NCI-H1417 (cell line): ENCODE measurements at places on chromosomes 6 and 20.

- no peak for DNase-seq
These were observed 232.2 kb downstream of the SYNDIG1 start for GRCh38 chr20:24701668-24702067.

- DNase-seq = no peak
These were observed 315.4 kb upstream of the CDYL start for GRCh38 chr6:4460586-4461475.

- no peak for DNase-seq
These were observed 118.0 kb upstream of the FRMD1 start for GRCh38 chr6:168196881-168197635.

DNA sequence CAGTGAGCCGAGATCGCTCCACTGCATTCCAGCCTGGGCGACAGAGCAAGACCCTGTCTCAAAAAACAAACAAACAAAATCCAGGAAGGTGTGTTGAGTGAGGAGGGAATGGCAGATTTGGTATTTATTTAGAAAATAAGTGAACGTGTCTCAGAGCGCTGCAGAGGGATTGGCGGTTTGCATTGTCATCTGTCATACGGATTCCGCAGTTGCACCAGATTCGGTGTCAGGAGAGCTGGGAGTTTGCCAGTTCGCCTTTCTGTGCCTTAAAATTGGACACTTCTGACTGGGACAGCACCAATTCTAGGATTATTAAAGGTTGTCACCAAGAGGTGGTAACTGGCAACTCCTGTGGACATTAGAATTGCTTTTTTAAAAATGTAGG, 912 bp downstream of the SNRNP48 start:
- DNase-seq = no peak

DNA sequence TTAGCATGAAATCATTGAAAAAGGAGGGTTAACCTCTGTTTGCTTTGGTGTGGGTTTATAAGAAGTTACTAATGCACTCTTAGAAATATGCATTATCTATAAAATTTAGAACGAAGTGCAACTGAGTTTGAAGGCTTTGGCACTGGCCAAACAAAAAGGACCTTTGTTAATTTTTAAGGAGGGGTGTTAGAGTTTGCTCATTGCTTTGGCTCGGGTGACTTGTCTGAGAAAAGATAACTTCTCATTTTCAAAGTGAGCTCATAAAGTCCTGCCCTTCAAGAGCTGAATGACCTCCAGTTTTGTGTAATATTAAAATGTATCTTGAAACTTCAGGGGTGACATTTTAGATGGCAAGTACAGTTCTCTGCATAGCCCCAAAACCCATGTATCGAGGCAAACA, 25.9 kb downstream of the NEDD9 start:
- no peak for DNase-seq

- DNase-seq = no peak
These were observed 54.4 kb downstream of the RTN4IP1 start for GRCh38 chr6:106574741-106575458.

DNA sequence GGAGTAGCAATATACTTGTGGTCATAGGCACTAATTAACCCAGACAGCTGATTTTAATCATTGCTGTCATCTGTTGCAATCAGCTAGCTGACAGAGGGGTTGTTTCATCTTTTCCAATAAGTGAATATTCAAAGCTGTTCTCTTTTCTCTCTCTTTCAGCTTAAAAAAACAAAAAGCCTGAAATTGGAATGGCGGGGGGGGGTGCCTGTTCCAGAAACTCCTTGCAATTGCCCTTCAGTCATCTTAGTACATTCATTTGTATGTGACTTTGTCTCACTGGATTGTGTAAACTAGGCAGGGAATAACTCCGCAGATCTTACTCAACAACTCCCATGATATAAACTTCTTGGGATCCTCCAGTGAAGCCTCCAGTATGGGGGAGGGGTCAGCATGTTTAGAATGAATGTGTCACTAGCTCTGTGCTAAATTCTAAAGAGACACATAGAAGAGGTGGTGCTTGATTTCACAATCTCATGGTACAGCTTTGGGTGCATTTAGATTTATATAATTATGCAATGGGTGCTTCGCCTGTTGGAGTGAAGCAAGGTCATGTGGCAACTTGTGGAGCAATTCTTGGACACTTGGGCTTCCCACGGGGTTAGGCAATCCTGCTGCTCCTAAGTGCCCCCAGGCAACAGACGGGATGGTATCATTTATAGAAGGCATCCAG, 40.1 kb downstream of the SLC24A3 start:
- no peak for DNase-seq

DNA sequence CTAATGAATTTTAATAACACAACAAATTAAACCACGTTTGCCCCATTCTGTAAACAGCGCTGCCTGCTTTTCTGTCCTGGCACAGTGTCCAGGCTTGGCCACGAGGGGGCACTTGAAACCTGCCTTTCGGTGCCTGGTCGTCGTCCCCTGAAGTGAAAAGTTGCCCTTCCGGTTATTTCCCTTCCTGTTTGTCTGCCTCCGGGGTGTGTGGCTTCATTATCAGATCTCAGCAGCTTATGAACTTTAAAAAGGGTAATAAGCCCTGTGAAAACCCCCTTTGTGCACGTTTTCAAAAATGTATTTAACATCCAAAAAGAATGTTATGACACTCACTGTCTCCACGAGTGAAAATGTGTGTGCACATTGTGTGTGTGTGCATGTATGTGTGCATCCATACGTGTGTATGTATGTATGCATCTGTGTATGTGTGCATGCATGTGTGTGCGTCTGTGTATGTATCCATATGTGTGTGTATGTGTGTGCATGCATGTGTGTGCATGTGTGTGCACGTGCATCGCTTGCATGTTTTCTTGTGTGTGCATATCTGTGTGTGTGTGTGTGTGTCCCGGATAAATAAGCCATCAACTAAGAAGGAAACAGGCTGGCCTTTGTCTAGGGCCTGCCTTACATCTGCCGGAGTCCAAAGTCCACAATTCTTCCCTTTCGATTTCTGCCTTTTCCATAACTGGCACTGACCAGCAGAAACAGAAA, 358.4 kb downstream of the THBS2 start:
- peak; percentile 84 for DNase-seq

GRCh38 chr20:40354880-40355279, 334.2 kb downstream of the MAFB start:
- DNase-seq = peak; percentile 49

DNA sequence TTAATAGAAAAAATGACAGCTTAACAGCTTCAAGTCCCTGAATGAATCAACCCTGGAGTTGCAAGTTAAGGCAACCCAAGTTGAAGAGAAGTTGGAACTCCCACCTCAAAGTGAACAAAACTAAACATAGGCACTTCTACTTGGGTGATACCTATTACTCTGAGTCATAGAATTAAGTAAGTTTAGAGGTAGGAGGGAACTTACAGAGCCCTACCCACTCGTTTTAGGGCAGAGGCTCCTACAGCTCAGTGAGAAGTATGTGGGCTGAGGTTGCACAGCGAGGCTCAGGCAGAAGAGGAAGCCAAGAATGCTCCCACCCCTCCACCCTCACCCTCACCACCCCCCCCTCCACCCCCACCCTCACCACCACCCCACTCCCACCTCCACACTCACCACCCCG, 42.2 kb downstream of the NFATC2 start:
- no peak for DNase-seq

GRCh38 chr6:110055387-110055735, 77.2 kb downstream of the GPR6 start:
- DNase-seq = peak; percentile 90

- DNase-seq = no peak
These were observed 54.2 kb downstream of the LHFPL5 start for GRCh38 chr6:35859367-35859766.

- no peak for DNase-seq
These were observed 7.4 kb downstream of the POU3F2 start for GRCh38 chr6:98841621-98842341.

DNA sequence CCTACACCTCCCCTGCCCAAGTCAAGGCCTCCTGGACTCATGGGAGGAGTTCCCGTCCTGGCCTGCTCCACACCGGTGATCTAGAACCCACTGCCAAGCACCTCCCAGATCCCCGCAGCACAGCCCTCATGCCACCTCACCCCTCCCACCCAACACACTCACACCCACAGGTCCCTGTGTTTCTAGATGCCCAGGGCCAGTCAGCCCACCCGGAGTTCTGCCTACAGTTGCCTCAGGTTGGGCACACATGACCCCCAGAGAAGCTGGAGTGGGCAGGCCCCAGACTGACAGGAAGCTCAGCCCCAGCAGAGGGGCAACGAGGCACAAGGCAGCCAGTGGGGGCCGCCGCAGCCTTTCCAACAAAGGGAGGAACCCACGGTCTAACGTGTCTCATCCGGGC, 29.6 kb downstream of the RRBP1 start:
- DNase-seq = no peak

- DNase-seq = peak; percentile 76
These were observed 25.0 kb downstream of the TAF8 start for GRCh38 chr6:42075159-42075838.

DNA sequence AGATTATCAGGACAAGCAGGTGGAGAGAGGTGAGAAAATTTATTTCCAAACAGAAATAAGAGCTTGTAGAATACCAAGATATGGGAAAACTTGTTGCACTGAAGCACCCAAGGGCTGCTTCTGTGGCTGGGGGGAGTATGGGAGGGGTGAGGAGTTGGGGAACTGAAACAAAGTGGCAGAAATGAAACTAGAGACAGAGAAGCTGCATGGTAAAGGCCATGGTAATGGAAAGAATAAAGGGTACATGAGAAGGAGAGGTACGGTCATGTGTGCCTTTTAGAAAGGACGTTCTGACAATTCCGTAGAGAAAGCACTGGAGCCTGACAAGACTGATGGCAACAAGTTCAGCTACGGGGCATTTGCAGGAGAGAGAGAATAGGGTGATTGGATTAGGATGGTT, 51.6 kb upstream of the RIN2 start:
- DNase-seq = no peak

DNA sequence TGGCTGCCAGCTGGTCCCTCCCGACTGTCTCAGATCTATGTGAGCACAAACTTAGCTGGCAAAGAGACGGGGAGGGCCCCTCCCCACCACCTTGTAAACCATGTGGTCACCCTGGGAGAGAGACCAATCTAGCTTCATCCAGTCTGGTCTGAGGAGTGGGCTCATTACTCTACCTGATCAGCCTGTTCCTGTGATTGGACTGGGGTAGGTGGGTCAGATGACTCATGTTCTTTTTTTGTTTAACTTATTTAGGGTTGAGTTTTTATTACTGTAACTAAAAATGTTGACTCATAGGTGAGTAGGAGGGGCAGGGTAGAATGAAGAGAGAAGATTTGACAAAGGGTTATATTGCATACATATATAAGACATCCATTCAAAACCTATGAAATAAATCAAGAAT, 4.7 kb downstream of the GSTA4 start:
- DNase-seq = no peak

- DNase-seq = no peak
These were observed 59.4 kb downstream of the UBE2V1 start for GRCh38 chr20:50053362-50054230.

- no peak for DNase-seq
These were observed 107.4 kb upstream of the FRMD1 start for GRCh38 chr6:168186438-168186837.

DNA sequence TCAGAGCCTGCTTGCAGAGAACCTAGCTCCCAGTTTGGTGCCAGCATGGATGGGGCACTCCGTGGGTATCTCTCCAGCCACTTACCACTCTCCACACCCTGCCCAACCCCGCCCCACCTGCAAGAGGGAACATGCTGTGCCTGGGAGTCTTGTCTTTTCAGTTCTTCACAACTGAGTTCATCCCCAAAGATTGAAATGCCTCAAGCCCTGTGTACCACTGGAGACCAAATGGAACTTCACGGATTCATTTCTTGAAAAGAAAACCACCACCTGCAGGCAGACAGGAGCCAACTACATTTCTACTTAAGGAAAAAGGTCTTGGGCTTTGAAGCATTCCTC, 50.1 kb downstream of the TRERF1 start:
- DNase-seq = no peak

- no peak for DNase-seq
These were observed 112.4 kb upstream of the ARG1 start for GRCh38 chr6:131460614-131461000.

GRCh38 chr20:58691773-58692578, 624 bp upstream of the NPEPL1 start:
- no peak for DNase-seq

DNA sequence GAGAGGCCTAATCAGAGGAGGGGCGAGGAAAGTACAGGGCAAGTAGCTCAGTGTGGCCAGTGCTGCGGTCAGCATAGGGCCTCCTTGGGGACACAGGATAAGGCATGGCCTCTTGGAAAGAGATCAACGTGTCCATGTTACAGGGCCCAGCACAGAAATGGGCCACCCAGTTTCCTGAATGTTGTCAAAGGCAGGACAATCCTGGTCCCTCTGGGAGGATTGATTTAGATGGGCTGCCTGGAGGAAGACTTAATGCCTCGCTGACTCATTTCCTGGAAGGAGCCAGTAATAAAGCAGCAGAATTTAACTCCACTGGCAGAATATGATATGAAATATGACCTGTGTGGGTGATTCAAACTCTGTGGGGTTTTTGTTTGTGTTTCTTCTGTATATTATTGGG, 16.6 kb downstream of the DDO start:
- DNase-seq = no peak

GRCh38 chr6:160203076-160203475, 55.5 kb downstream of the SLC22A2 start:
- DNase-seq = no peak

- no peak for DNase-seq
These were observed 334.0 kb downstream of the THBS2 start for GRCh38 chr6:168919470-168920179.

GRCh38 chr20:20547876-20548266, 164.6 kb downstream of the RALGAPA2 start:
- no peak for DNase-seq

DNA sequence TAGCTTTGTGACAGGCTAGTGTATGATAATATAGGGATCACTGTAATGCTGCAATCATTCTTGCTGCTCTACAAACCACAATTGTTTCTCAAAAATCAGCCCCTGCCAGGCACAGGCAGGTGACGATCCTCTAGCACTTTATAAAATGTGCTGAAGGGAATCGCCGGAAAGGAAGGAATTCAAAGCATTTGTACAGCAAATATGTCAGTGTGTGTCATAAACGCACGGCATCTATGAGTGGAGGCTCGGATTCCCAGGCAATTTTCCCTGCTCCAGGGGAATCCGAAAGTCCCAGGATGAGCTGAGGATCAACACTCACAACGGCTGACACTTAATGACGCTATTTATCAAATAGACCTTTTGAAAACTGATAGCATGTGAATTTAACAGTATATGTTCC, 1.4 kb downstream of the PHACTR1 start:
- DNase-seq = peak; percentile 29

GRCh38 chr20:41697861-41698559, 79.8 kb upstream of the CHD6 start:
- peak; percentile 33 for DNase-seq

- no peak for DNase-seq
These were observed 173.8 kb downstream of the PTPRK start for GRCh38 chr6:128346569-128346968.

GRCh38 chr20:57622579-57623381, 2.6 kb upstream of the ZBP1 start:
- peak; percentile 62 for DNase-seq
